Lower leg skin (tissue), 4 donors: ENCODE measurements at places on chromosomes 7 and 10. TPM values are rescaled to one million over a fixed set of nuclear protein-coding genes. Genes with fewer than 3 reads are reported as not detected.

- DNase-seq = no peak
Measured at GRCh38 chr10:119801176-119801575, 71.5 kb downstream of the MCMBP start.

GRCh38 chr7:127530148-127530547 lies 55.2 kb downstream of the GCC1 start:
- no peak for DNase-seq

GRCh38 chr7:15755061-15755460 lies 68.6 kb upstream of the MEOX2 start:
- DNase-seq = no peak

GRCh38 chr7:25707768-25708620 lies 444.0 kb upstream of the NFE2L3 start:
- no peak for DNase-seq

GRCh38 chr7:103704701-103705100 lies 258.7 kb upstream of the SLC26A5 start:
- no peak for DNase-seq

PPP1R17 gene
- not detected for total RNA-seq

- no peak for DNase-seq
Measured at GRCh38 chr10:112958275-112958995, 8.4 kb downstream of the TCF7L2 start.

GRCh38 chr10:110002801-110003523 lies 4.8 kb upstream of the ADD3 start:
- DNase-seq = no peak

GRCh38 chr10:80917636-80918035 lies 379.9 kb downstream of the SH2D4B start:
- DNase-seq = no peak

TET1 gene
- total RNA-seq = 2.6 TPM

CDK14 gene
- 12.7 TPM for total RNA-seq
